Stimulated activated CD4-positive, alpha-beta T cell treated with anti-CD3 and anti-CD28 coated beads, Interleukin-15, amount 100 ng/mL, for 1 hour (primary cell): ENCODE measurements at places on chromosomes 5 and 9.

DNA sequence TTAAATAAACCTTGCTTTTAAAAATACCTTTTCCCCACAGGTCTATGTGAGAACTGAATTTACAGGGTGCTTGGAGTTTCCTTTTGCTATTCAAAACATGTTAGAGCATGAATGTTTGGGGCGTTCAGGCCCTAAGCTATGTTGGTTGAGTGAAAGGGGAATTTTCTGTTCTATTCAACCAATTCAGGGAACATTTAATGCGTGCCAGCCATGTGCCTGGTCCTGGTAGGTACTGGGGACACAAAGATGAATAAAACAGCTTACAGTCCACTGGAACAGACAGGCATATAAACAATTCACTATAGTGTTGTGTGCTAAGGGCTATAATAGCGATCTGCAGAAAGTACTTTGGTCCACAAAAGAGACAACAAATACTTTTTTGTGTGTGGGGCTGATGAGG lies 108.5 kb downstream of the ZSWIM6 start:
- DNase-seq: no peak

- DNase-seq: no peak
These were observed 14.5 kb downstream of the ADAM19 start for GRCh38 chr5:157561110-157561509.

- DNase-seq: no peak
These were observed 57.2 kb downstream of the KIF4B start for GRCh38 chr5:155070781-155071180.

- DNase-seq: no peak
These were observed 13.9 kb downstream of the NR4A3 start for GRCh38 chr9:99835581-99835980.

- no peak for DNase-seq
These were observed 102.4 kb upstream of the OTULINL start for GRCh38 chr5:14479143-14479696.

DNA sequence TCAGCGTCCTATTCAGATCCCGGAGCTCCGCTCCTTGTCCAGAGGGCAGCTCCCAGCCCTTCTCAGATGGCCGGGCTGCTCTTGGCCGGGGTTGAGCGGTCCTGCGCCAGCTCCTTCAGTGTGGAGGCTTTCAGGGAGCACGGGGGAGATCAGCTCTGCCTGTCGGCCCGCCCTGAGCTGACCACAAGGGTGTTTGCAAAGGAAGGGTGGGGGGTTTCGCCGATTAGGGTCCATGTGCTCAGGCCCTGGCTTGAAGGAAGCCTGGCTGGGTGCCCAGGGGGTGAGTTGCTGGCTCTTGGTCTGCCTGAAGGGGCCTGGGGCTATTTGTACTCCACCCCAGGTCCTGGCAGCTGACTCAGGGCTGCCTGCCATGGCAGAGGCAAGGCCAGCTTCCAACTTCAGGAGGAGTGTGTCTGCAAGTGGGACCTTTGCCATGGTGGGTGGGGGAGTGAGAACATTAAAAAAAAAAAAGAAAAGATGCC lies 250.1 kb upstream of the KLF4 start:
- no peak for DNase-seq

DNA sequence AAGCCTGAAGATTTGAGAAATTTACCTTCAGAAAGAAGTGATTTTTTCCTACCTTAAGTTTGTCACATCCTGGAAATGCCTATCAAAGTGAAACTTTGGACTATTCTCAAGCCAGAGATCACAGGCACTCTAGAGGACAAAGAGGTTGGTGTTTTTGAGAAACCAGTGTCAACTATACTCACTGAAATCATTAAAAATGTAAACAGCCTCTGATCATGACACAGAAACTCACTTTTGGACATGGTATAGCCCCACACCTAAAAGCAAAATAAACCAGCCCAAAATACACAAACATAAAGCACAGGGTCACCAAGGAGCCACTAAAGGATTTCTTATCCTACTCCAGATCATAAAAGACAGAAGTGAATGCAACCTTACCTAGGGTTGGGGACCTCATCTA lies 65.7 kb upstream of the ICE1 start:
- no peak for DNase-seq

GRCh38 chr9:128244837-128245231 lies 31.0 kb downstream of the GOLGA2 start:
- DNase-seq: no peak

GRCh38 chr5:6043491-6044310 lies 334.6 kb downstream of the MED10 start:
- DNase-seq: no peak

GRCh38 chr9:100227636-100228035 lies 125.1 kb downstream of the TEX10 start:
- no peak for DNase-seq

DNA sequence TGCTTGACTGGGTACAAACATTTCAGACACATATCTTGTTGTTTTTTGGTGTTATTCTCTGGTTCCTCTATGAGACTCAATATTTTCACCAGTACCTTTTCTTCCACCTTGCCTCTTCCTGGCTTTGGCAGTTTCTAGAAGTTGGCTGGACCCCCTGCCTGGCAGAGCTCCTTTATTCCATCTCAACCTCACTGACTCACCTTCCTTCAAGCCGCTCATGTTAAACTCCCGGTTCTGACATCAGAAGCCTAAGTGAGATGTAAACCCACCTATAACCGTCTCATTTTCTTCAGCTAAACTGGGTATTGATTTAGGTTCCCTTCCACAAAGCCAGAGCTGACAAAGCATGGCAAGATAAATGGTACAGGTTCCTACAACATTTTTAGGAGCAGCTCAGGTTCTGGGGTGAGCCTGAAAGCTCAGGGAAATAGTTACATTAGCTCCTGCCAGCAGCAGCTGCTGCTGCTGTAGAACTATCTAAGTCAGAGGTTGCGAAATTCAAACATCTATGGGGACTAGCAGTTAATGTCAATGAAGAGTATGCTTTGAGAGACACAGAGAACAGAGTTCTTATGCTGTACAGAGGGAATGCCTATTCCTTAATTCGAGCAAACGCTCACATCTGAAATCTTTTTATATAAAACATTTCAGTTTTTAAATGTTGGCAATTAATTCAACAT lies 197.1 kb upstream of the NR3C1 start:
- DNase-seq: no peak
